ENCODE measurements at places on chromosomes 12 and 14.

GRCh38 chr12:108090107-108090899 is 38.8 kb upstream of the WSCD2 start:
- DNase-seq: no peak

DNA sequence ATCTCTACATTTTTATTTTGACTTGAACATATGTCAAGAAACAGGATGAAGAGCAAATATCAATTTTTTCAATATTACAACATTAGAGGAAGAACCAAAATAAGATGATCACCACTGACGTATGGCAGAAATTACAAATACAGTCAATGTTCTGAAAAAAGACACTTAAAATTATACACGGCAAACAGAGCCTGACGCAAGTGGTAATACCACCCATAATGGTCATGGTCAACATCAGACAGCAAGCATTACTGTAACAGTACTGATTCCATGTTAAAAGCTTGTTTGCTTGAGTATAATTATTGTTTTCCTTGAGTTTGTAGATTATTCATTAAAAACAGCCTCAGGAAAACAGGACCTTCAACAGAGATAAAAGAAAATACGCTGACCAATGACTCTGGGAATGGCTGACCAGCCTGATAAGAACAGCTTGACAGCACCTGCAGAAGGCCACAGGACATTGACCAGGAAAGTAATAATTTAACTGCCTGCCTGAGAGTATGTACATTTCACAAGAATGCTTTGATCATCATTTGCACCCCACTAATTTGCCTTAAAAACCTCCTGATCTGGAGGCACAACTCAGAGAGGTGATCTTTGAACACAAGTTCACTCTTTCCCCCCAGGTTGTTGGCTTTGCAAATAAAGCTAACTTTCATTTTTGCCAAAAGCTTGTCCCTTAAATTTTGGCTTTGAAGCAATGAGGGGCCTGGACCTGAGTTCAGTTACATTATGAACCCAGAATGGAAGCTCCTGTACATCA is 187.3 kb downstream of the IPO8 start:
- DNase-seq: no peak

GRCh38 chr12:92879698-92880322 is 49.3 kb downstream of the EEA1 start:
- DNase-seq: no peak

DNA sequence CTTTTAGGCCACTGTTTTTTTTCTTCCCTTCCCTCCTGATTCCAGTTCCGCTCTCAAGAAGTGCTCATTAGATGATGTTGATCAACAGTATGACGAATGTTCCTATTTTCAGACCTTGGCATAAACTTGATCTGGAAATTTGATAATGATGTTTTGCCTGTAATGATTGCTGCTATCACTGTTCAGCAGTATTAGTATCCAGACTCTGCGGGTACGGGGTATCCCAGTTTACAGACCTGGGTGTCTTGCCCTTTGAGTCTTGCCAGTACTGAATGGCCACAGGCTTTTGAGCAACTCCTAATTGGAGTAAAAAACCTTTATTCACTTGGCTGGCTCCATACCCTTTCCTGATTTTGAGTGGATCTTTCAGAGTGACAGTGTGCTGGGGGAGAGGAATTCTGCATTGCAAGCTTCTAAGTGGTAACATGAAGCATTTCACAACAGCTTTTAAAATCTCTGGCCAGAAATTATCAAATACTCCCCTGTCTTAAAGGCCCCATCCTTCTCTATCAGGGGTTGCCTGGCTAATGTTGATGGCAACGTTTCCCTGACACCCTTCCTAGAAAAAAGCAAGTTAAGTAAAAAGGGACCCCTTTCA is 5.9 kb upstream of the ASB8 start:
- DNase-seq: no peak

DNA sequence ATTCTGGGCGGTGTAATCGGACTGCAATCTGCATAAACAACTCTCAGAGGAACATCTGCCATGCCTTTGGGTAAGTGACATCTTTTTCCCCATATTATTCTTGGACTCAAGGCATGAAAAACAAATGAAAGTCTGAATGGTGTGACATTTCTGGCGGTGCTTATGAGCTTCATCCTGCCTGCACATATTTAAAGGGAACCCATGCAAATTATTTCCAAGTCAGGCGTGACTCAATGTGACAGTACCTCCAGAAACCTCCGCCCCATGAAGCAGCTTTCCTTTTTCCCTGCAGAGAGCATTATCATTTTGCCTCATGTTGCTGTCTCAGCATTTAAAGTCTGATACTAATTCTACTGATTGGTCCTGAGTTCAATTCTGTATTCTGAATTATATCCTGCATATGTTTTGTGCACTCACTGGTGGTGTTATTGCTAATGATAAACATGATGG is 585.4 kb downstream of the SNAPC1 start:
- DNase-seq: no peak

- DNase-seq: no peak
Measured at GRCh38 chr12:80485222-80485987, 41.4 kb downstream of the PTPRQ start.

DNA sequence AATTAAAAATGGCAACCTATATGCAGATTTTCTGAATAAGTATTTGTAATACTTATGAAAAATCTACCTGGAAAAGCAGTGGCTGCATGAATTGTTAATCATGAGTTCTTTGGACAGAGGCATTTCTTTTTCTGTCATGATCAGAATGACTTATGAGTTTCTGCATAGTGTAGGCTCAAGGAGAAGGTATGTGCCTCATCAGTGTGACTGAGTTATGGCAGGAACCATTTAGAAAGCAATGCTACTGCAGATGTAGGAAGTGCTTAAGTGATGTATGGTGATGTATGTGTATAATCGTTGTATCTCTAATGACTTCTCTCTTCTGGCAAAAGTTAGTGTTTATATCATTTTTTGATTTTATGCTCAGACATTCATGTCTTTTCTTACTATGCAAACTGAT is 816.4 kb upstream of the FBXO33 start:
- DNase-seq: no peak

GRCh38 chr12:13004361-13004760 is 4.3 kb upstream of the HEBP1 start:
- no peak for DNase-seq

GRCh38 chr14:23182372-23183157 is 895 bp downstream of the SLC7A8 start:
- no peak for DNase-seq

GRCh38 chr12:62868820-62869219 is 66.1 kb downstream of the PPM1H start:
- DNase-seq: no peak

DNA sequence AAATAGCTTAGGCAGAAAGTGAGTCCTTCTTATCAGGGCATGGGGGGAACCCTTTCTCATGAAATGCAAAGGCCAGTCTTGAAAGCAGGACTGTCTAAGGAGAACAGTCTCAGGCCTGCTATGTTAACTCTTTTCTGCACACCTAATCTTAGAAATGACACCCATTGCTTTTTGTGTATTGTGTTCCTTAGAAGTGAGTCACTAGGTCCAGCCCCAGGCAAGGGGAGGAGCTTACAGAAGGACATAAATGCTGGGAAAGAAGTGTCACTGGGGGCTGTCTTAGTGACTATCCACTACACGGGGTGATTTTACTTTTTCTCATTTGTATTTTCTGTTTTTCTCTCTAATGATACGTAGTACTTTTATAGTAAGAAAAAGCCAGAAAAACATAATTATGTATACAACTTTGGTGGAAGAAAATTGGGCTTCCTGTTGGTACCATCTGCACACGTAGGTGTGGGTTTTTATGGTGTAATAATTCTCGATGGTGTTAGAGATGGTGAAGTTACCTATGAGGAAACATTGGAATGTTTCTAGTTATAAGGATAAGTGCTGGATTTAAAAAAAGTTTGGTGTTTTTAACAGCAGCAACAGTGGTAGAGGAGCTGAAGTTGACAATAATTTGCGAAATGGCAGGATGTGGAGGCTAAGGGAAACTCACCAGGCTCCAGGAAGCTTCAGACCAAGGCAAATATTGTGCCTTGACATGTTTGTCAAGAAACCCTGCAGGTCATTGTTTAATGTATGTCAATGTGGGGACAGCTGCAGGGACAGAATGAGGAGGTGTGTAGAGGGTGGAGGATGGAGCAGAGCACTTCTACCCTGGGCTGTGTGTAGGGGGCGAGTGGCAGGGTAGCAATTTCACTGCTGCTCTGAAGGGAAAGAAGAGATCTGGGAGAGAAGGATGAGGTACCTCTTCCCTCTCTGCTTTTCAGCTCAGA is 214.9 kb downstream of the KTN1 start:
- no peak for DNase-seq

GRCh38 chr12:39902821-39903220 is 203.1 kb downstream of the SLC2A13 start:
- no peak for DNase-seq

DNA sequence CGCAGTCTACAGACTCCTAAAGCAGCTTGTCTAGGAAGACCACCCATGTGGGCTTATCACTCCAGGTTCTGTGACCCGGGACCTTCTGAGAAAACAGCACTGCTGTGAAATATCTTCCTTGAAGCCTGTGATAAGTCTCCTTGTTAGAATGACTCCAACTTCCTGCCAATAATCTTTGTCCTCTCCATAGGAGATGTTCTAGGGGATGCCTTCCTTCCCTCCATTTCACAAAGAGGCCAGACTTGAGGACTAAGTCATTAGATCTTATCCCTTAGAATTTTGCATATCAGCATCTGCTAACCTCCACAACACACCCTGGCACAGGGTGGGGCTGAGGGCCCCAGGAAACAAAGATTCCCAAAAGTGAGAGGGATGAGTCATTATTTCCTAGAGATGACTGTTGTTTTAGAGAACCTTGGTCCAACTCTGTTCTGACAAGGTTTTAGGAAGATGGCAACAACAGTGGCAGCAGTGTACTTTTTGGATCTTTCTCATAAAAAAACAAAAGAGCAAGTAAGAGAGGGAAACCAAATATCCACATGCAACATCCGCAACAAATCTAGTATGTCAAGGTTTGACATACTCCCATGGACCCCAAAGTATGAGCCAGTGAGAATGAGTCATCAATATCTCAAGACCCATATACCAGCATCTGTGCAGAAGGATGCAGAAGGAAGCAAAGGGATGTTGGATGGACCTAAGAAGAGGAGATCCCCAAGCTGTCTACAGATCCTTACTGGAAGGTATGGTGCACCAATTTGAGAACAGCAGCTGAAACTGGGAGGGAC is 6.0 kb downstream of the LTB4R start:
- DNase-seq: no peak

DNA sequence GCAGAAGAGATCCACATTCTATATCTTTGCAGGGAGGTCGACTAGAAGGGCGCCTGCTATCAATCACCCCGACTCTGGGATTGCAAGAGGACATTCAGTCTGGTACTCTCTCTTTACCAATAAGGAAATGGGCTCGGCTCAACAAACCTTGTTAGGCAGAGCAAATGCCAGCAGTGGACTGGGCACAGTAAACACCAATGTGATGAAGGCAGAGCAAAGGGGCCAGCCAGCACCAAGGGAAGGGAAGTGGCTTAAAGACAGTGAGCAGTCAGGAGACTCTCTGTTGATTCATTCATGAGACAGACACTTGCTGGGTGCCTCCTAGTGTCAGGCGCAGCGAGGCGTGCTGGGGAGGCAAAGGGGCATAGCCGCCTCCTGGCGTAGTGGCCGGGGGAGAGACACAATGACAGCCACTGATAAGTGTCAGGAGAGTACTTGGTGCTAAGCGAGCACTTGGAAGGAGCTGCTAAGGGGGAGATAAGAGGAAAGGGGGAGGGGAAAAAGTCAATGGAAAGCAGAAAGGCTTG is 34.1 kb downstream of the TMCC3 start:
- DNase-seq: no peak

DNA sequence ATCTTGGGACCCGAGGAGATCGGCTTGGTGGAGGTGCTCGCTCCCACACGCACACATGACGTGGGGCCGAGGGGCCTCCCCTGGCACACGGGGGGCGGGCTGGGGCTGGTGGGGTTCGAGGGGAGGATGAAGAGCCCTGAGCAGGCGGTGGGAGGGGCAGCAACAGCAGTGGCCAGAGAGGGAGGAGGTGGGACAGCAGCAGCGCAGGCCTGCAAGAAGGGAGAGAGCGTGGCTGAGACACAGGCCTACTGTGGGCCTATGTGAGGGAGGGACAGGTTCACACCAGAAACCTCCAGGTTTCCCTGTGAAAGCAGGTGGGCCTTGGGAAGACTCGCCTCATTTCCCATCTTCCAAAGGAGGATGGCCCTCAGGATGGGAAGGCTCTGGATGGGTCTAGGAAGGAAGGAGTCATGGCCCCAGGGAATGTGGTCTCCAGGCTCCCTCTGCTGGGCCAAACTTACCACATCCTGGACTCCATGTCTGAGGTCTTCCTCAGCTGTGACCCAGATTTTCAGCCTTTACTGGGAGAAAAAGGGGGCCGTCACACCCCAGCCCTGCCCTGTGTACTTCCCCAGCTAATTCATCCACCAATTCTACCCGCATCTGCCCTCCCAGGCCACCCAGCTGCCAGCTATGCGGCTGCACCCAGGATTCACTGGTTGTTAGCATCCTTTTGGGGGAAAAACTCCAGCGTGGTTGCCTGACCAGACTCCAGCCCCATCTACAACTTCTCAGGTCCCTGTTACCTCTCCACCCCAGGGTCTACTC is 2.8 kb downstream of the PIANP start:
- DNase-seq: no peak

GRCh38 chr12:24555730-24556129 is 393.2 kb downstream of the BCAT1 start:
- no peak for DNase-seq

GRCh38 chr12:75047885-75048525 is 161.6 kb downstream of the KCNC2 start:
- no peak for DNase-seq

GRCh38 chr14:57182760-57183503 is 85.8 kb downstream of the EXOC5 start:
- DNase-seq: no peak

GRCh38 chr12:1932264-1932777 is 13.9 kb upstream of the CACNA2D4 start:
- DNase-seq: no peak

Data from stimulated activated CD8-positive, alpha-beta memory T cell treated with anti-CD3 and anti-CD28 coated beads, Interleukin-4, amount 100 ng/mL, for 4 hours (primary cell).